ENCODE measurements at places on chromosomes 1 and 21.
A peak's percentile ranks its signal among the peaks of the same experiment; 100 is the strongest.

GRCh38 chr1:173002891-173003838 lies 47.6 kb downstream of the TNFSF18 start:
- DNase-seq, result peak; percentile 91

GRCh38 chr1:59687081-59687480 lies 127.7 kb upstream of the HOOK1 start:
- no peak for DNase-seq

DNA sequence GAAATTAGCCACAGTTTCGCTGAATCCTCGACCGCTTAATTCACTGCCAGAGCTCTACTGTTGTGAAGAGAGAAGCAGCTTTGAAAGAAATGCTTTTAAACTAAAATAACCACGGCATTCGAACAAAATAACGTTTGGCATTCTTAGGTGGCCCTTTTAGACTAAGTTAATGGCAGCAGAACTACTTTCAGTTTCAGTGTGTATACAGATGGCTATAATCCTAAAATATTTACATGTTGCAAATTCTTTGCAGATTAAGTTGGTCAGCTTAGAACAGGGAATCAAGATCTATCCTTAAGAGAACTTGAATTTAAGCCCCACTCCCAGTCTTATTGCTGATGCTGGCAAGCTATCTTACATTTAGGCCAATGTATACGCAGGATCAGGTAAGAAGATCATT lies 62.7 kb downstream of the ADSS2 start:
- DNase-seq, result peak; percentile 30

DNA sequence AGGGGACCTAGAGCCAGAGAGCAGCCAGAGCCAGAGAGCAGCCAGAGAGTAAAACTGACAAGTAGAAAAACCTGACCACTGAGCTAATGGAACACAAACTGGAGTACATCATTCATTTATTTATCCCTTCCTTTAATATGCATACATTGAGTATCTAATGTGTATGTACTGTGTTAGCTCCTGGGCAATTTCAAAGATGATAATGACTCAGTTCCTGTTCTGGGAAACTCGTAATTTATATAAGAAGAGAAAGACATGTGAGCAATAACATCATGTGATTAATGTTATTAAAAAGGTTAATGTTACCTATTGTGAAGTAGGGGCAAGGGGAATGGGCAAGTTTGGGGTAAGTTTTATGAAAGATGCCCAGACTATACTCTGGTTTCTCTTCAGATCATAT lies 199.9 kb downstream of the TNR start:
- DNase-seq, result no peak

DNA sequence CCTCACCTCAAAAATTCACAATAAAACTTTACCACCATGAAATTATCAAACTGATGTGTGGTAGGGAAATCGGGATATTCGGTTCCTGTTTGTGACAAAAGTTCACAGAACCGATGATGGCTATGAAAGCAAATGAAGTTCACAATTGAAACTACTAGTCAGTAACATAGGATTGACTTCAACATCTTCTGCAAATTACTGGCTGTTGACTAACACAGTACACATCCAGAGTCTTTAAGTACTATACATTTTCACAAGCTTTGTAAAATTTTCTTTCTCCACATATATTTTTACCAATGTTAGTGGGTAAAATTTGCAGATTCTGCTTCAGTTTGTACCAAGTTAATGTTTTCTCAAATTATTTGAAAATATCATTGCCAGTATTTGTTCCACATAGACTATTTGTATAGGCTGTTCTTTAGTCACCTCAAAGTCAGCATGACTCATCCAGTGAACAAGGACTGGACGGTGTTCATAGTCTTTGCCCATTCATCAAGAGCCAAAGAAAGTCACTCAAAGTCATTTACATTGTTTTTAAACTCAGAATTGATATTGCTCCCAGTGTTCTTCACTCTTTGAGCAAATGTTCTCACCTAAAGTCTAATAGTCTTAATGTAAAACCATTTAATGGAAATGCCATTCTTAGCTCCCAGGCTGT lies 213.4 kb downstream of the USP25 start:
- peak; percentile 53 for DNase-seq

All from GM23248 (cell line).